WTC11 (cell line): ENCODE measurements at places on chromosomes 12 and 14. TPM values are rescaled to one million over a fixed set of nuclear protein-coding genes. Genes with fewer than 3 reads are reported as not detected.

LRP1-AS gene
- not detected in 3 replicates for total RNA-seq

TMEM229B gene
- total RNA-seq: 0.69 to 0.90 TPM (median 0.87 TPM) in 3 replicates

GRCh38 chr12:31249356-31249755 lies 76.6 kb downstream of the SINHCAF start:
- DNase-seq: no peak
- peaks cover 14% of the 10 kb centered on the region for H3K4me1 ChIP-seq
- H3K36me3 ChIP-seq: no peaks in the 10 kb centered on the region
- H3K27me3 ChIP-seq: no peaks in the 10 kb centered on the region

GRCh38 chr14:21090194-21090939 lies 8.1 kb downstream of the ZNF219 start:
- no peak overlapping the region for H3K4me3 ChIP-seq
- H3K36me3 ChIP-seq: peaks cover 57% of the 10 kb centered on the region
- peak; percentile 86 for DNase-seq
- no peaks in the 10 kb centered on the region for H3K27me3 ChIP-seq
- 0 out of 2 replicates have a peak overlapping the region, but pooled peaks have one; percentile 33 for H3K27ac ChIP-seq

DNA sequence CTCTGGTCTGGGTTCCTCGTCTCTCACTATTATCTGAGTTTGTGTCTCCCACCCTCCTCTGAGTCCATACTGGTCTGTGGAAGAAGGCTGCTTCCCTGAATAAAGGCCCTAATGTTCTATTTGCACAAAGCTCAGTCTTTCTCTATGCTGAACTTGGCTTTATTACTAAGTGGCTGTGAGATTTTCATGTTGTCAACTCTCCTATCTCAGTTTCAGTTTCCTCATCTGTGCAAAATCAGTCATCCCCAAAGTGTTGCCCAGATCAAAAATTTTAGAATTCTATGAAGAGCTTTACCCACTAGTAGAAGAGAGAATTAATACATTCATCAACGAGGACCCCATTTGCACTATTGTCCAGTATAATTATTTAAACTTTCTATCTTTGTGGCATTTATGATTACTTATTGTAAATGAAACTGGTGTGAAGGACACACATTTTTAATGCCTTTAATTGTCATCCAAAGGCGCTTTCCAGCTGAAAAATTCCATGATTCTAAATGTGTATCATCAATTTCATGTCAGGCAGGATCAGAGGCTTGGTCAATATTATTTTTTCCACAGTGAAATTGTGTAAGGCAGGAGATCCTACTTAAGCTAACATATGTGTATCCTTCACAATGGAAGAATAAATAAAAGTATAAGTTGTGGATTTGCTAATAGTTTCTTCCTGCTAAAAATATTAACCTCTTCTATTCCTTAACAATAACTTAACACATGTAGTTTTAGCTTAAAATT lies 79.1 kb upstream of the EEA1 start:
- H3K4me3 ChIP-seq: no peak overlapping the region
- H3K4me1 ChIP-seq: peaks cover 27% of the 10 kb centered on the region
- no peak for DNase-seq
- H3K27ac ChIP-seq: no peak overlapping the region
- H3K36me3 ChIP-seq: no peaks in the 10 kb centered on the region
- no peaks in the 10 kb centered on the region for H3K27me3 ChIP-seq

C3AR1 gene
- total RNA-seq: 0.09 TPM in 2 of 3 replicates, not detected in the other

DNA sequence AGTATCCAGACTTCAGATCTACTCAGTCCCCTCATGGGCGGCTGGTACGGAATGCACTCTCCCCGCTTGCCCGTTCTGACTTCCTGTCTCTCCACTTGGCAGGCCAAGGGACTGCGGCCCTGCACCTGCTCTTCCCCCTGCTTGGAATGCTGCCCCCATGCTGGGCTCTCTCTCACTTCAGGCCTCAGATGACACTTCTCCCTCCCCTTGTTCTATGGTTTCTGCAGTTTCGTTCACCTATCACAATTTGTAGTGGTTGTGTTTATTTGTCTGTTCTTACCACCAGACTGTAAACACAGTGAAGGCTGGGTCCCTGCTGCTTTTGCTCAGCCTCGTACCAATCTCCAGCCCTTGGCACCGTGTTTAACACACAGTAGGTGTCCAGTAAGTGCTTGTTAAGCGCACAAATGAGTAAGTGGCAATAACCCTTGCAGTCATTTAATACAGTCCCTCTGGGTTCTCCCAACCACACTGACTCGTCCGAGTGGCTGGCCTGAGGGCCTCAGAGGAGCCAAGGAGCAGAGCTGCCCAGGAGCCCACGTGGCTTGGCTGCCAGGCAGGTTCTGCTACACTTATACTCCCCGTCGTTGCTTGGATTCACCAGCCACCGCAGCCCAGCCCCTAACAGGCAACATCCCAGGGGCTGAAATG lies 11.8 kb downstream of the SLC6A12 start:
- DNase-seq: peak; percentile 64
- no peak overlapping the region for H3K27ac ChIP-seq
- H3K36me3 ChIP-seq: no peaks in the 10 kb centered on the region

EIF2S3B gene
- 0.55 to 1.0 TPM (median 0.69 TPM) in 3 replicates for total RNA-seq

DNA sequence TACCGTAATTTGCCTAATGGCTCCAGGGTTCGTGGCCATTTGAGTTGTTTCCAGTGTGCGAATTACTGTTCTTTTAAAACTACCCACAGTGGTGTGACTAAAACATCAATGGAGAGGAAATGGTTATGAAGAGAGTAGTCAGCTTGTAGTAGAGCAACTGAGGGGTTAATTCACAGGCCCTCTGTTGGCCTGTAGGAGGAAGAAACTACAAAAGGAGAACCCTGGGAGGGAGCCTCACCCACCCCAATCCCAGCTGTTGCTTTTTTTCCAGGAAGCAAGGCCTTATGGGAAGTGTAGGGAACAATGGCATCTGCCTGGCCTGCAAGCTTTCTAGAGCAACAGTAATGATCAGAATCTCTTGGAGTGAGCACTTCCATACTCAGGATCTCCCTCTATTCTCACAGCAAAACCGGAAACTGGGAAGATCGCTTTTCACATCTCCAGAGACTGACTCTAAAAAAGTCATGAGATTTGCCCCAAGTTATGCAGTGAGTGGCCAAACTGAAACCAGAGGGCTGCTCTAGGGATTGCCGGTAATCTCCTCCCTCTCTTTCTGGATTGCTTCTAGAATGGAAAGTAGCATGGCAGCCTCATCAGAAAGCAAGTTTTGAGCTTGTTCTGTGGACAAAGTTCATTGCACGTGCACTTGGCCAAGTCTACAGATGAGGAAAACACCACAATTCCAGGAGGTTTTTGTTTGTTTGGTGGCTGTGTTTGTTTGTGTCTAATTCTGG lies 125.3 kb upstream of the PWP1 start:
- H3K27ac ChIP-seq: peak overlapping the region; percentile 46; the same call in 1 of the 2 replicates
- peaks cover 14% of the 10 kb centered on the region for H3K4me1 ChIP-seq
- no peaks in the 10 kb centered on the region for H3K36me3 ChIP-seq
- H3K4me3 ChIP-seq: no peak overlapping the region
- no peaks in the 10 kb centered on the region for H3K27me3 ChIP-seq

PRB2 gene
- not detected in 3 replicates for total RNA-seq

DNA sequence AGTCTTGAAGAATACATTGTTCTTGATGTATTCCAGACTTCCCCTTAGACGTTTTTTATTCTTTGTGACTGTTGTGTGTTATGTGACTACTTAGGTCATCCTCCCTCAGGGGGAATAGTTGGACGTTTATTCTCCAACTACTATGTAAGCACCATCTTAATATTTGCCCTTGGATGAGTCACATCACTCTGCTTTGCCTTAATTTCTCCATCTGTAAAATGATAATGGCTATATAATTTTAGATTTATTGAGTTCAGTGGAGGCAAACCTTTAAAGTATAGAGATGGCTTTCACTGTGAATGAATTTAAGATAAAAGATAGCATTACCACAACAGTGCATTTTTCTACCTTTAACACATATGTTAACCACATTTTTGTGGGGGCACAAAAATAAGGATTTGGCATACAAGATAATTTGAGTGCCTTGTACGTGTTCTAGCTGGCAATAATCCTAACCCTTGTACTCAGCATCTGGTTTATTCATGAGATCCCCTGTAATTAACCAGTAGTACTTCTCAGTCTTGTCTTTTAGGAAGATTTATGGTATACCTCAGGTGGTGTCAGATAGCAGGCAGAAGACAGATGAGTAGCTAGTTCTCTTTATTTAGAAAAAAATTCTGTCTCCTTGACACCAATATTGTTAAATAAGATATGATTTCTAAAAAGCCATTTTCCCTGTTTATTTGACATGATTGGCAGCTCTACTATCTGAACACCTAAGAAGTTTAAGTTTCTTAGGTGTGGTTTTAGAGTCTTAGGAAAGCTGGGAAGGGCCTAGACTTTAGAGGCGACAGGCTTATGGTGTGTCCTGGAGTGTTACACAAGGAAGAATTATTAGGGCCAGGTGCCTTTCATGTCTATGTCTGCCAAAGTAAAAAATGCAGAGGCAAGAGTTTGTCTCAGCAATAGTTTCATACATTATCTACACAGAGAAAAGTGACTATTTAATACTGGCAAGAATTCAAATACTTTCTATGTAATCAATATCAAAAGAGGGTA lies 152.3 kb downstream of the RAD51B start:
- H3K27ac ChIP-seq: no peak overlapping the region
- no peak overlapping the region for H3K4me3 ChIP-seq
- peaks cover 24% of the 10 kb centered on the region for H3K36me3 ChIP-seq
- no peak for DNase-seq

DNA sequence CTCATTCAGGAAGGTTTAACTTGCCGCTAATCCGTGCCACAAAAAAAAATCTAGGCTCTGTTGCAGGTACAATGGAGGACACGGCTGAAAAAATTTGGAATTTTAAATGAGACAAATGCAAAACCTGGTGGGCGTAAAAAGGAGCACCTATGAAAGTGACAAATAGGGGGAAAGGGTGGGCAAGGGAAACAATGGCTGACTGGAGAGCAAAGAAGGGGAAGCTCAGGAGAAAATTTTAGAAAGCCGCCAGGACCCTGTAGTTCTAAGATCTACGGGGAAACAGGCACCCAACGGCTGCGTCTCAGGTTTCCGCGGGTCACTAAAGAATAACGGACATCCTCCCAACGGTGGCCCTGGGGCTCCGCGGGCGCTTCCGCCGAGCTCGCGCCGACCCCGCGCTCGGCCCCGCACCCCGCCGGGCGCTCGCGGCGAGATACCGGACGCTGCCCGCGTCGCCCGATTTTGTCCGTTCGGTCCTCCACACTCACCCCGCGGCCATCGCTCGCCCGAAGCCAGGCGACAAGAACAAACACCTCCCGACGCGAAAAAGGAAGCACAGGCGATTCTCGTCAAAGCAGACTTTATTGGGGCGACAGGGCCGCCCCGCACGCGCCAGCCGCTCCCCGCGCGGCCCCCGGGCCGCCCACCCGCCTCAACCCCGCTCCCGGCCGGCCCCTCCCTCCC lies 1.1 kb upstream of the YY1 start:
- H3K27ac ChIP-seq: peak overlapping the region; percentile 97
- H3K27me3 ChIP-seq: no peaks in the 10 kb centered on the region
- peak; percentile 60 for DNase-seq
- peak overlapping the region; percentile 87 for H3K4me3 ChIP-seq

DNA sequence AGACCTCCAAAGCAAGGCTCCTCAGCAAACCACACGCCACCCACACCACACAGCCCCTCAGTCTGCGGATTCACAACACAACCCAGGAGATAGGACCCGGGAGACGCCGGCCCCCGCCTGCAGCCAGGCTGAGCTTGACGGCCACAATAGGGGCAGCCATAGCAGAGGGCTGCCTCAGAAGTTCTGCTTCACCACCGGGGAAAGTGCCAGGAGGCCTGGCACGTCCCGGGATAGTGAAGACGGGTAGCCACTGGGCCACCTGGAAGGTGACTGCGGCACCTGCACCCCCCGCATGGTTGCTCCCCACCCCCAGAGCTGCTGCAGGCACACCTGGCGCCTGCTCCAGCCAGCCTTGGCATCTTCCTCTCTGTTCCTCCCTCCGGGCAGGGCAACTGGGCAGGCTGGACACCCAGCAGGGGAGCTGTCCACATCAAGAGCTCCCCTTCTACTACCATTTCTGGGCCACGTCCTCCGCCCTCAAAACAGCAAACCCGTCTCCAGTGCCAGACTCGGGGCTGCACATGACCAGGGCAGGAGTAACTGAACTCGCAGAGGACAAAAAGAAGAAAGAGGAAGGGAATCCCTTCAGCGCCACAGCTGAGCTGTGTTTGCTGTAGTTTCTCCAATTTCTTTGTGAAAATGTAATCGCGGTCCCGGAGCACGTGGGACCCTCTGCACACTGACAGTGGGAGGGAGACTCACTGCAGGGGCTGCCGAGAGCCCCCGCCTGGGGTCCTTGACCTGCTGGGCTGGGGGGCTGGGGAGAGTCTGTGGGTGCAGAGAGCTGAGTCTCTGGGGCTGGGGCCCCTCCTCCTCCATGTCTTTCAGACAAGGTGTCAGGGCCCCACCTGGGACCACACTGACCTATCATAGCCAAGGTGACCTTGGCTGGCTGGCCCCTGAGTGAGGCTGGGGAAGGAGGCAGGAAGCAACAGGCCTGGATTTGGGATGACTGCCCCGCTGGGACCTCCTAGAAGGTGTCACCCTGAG lies 74.2 kb upstream of the C14orf180 start:
- no peaks in the 10 kb centered on the region; the same call in 1 of the 2 replicates for H3K27me3 ChIP-seq
- H3K27ac ChIP-seq: peak overlapping the region; percentile 50; the same call in 1 of the 2 replicates
- peaks cover 14% of the 10 kb centered on the region for H3K36me3 ChIP-seq
- no peak for DNase-seq
- H3K4me1 ChIP-seq: peaks cover 2% of the 10 kb centered on the region

DNA sequence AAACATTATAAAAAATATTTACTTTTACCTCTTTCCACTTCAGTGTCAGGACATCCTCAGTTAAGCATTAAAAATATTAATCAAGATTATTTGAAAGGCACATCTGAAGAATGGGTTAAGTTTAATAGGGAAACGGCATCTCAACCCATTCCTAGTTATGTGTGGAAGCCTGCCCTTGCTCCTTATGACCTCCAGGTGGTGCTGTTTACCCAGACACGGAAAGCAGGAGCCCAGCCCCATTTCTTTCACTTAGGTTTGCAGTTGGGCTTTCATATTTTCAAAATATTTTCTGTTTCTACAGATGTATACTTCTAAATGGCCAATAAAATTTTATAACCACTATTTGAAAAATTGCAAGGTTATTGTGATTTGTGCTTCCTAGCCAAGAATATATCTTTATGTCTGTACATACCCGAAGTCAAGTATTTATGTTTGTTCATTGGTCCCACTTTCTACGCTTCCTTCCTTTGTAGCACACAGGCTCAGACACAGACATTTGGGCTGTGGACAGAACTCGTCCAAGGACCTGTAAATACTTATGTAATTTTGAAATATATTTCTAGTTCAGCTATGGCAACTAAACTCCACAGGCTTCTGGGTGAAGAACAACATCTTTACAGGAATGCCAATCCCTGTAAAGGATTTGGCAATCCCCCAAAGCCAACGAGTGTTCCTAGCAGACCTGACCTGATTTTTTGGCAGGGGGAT lies 247.1 kb downstream of the AKAP6 start:
- DNase-seq: no peak
- peaks cover 13% of the 10 kb centered on the region for H3K4me1 ChIP-seq
- H3K27ac ChIP-seq: no peak overlapping the region
- peaks cover 2% of the 10 kb centered on the region for H3K36me3 ChIP-seq

PPP1R1A gene
- 12.4 to 15.5 TPM (median 13.1 TPM) in 3 replicates for total RNA-seq
